ENCODE measurements at places on chromosomes 2 and 18.

DNA sequence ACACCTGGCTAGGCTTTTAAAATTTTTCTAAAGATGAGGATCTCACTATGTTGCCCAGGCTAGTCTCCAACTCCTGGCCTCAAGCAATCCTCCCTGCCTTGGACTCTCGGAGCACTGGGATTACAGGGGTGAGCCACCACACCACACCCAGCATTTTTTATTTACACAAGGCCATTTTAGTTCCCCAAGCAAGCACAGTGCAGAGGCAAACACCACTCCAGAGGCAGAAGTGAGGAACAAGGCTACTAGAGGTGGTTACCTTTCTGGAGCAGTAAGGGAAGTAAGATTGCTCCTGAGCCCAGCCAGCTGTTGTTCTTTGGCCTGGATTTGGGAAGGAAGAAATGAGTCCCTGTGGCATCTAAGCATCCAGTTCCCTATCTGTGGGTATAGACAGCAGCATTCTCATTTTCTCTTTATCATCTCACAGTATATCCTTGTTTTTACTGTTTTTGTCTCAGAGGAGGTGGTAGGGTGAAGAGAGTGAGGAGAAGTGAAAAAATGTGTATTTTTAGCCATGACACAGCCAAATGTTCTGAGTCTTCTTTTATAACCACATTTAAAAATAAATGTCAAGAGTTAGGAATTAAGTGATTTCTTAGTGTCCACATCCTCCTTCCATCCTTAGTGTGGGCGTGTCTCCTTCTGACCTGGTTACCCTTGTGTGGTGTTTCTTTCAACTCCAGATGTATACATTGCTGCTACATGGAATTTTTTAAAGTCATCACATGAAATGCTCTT lies 10.5 kb upstream of the TTC39C start:
- DNase-seq: no peak

DNA sequence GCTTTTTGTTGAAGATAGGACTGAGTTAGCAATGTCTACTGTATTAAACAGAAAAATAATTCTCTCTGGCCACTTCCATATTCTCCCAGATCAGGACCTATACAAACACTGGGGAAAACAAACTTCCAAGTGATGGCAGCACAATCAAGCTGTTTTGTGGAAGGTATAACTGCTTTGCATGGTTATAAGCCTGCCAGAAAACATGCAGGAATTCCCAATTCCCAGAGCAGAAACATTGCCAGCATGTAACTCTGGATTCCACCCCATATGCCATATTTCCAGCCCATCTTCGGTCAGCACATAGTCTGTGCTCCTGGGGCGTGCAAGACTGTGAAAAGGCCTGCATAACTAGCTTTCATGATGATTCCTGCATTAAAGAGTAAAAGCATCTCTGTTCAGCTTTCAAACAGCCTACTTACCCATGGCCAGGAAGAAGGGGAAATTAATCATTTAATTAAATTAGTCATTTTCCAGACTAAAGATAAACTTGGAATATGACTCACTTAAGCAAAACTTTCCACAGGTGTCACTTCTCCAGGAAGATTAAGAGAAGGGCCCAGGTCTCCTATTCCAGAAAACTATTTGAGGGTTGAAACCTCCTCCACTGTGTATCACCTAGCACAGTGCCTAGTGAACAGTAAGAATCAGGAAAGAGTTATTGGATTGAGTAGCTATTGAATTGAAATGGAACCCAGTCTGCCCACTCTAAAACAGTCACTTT lies 280.5 kb downstream of the NRXN1 start:
- DNase-seq: no peak

GRCh38 chr18:35590935-35591334 lies 9.4 kb downstream of the GALNT1 start:
- no peak for DNase-seq

DNA sequence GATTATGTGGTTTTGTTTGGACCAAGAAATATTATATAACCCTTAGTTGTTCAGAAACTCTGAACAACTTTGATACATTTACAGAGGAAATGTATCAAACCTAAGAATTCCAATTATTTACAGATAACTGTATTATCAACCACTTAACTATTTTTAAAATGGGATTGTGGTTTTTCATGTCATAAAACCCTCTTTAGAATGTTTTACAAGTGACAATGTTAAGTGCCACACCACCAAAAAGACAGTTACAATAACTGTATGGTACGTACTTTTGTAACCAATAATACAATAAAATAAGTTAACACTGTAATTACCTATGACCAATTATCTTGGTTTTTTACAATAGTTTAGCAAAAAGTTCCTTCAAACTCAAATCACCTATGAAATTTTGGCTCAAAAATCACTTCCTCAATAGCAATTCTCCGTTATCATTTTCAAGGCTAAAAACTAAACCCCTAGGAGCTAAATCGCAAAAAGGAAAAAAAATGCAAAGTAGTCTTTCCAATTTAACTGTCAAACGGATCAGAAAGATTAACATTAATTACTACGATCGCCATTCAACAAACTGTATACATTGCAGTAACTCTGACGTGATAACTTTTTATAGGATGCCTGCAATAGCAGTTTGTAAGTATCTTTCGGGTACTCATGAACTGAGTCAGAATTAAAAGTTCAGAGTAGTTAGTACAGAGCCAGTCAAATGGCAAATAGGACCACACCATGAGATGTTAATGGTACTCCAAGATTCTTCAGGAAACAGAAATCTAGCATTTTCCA lies 1.5 kb downstream of the ROCK1 start:
- DNase-seq: no peak

- DNase-seq: no peak
These were observed 621.9 kb downstream of the XIRP2 start for GRCh38 chr2:167510071-167510759.

- DNase-seq: no peak
These were observed 50.4 kb upstream of the BZW1 start for GRCh38 chr2:200761266-200761665.

DNA sequence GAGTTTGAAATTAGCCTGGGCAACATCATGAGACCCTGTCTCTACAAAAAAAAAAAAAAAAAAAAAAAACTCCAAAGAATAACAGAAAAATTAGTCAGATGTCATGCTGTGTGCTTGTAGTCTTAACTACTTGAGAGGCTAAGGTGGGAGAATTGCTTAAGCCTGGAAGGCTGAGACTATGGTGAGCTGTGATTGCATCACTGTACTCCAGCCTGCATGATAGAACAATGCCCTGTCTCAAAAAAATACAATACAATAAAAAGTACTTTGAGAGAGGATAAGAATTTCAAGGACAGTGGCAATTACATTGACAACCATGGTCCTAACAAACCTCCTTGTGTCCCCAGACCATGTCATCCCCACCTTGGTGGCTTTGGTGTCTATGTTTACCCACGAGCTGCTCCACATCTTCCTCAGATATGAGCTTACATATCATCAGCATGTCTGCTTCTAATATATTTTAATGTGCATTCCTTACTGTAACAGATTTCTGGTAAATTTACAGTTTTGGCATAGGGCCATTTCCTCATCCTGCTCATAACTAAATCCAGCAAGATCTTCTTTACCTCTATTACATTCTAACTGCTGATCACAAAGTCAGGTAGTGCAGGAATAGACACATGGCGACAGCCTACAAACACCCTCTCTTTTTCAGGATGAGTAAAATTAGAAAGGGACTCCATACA lies 437.7 kb upstream of the HNRNPA3 start:
- no peak for DNase-seq

DNA sequence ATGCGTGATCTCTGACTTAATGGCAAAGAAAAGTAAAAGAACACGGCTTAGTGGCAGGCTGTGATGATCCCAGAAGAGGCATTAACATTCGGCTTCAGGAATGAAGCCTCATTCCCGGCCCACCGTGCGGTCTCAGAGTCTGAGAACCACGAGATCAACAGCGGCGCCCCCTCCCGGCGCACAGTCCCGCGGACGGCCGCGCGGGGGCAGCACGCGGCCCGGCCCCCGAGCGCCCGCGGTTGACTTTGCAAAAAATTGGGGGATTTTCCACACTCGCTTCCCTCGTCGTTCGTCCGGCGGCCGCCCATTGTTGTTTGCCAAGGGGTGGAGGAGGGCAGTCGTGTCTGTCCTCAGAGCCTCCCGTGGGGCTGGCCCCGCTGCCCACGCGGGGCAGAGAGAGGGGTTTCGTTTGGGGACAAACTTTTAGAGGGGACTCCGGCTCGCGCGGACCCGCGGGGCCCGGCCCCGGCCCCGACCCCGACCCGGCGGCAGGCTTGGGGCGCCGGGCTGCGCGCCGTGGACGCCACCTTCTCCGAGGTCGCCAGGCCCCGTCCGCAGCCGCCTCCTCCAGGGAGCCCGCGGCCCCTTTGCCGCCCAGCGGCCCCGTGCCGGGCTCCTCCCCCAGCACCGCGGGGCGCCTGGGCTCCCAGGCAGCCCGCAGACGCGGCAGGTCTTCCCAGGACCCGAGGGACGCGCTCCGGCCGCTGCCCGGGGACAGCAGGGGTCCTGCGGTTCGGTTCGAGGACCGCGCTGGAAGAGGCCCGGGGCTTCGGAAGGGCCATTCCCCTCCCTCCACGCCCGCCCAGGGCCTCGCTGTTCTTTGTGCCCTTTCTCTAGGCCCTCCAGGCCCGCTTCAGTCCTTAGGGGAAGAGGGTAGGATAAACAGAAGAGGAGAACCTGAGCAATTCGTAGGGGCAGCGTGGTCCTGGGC lies 3.4 kb upstream of the HS6ST1 start:
- DNase-seq: peak; percentile 80

DNA sequence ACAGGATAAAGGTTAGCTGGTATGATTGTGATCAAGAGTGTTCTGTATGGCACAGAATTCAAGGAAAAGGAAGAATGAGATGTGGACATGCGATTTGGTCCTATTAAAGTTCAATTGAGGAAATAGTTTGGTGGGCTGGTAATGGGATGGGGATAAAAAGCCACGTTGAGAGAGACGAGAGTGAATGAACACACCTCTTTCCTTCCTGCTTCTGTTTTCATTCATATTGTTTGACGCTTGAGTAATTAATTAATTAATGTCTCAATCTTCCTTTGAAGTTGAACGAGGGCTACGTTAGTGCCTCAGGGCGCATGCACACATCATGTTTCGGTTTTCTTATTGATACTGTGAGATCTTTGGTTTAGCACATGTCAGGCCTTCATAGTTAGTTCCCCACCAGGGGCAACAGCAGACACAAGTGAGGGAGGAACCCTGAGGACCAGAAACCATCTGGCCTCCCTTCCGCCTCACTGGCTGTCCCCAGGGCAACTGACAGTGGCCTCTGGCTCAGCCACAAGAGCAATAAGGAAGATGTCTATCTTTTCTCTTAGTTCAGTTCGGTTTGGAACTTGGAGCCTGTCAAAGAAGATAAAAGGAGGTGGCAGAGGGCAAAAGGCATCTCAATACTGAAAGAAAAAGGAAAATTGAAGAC lies 116.0 kb downstream of the LIPG start:
- DNase-seq: no peak

GRCh38 chr2:109613922-109614714 lies at the start of the genes SEPTIN10 and SOWAHC:
Gene SEPTIN10, minus strand, starts transcription at chr2:109613966. Its CDS starts 139 bp downstream, at chr2:109613827.
Gene SOWAHC, plus strand, starts transcription at chr2:109614364. Its CDS starts 126 bp downstream, at chr2:109614490.
- DNase-seq: peak; percentile 83

GRCh38 chr18:5488844-5489243 lies 55.0 kb downstream of the EPB41L3 start:
- no peak for DNase-seq

DNA sequence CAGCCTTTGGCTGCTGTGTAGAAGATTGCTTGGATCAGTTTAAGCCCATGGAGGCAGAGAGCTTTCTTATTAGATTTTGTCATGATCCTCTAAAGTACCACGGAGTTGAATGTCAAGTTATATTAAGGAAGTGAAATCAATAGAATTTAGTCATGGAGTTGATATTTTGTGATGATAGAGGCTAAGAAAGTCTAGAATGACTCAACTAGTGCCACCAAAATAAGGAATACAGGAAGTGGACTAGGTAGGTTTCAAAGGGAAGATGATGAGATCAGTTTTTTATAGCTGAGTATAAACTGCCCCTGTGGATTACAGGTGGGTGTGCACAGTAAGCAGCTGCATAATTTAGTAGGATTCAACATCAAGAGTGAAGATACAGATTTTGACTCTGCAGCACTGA lies 25.2 kb downstream of the FBXO36 start:
- DNase-seq: no peak

DNA sequence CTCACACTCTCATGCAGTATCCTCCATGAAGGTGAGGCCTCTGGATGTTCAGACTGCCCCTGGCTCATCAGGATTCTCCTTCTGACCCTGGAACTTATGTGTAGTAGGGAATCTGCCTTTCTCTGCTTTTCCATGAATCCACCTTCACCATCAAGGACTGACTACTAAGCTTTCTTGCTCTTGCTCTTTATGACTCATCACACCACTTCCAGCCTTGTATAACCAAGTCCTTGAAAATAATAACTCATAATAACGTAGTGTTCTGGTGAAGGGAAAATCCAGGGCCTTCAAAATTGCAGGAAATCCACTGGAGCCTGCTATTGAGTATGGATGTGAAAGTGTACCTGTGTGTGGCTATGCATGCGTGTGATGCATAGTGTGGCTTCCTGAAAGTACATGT lies 11.3 kb upstream of the KCNS3 start:
- DNase-seq: no peak

DNA sequence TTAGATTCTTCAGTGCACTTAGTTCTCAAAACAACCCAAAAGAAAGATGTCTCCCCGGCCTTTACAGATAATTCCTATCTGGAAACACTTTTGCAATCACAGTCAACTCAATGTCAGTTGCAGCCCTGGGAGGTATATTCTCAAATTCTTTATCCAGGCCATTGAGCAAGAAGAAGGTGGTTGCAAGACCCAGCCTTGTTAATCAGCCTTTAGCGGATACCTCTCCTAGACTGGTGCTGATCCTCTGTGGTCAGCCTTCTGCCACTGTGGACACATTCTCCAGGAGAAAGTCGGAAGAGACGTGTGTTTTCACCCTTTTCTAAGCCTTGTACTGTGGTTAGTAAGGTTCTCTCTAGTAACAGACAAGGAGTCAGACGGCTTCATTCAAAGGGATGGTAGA lies 7.8 kb upstream of the FZD7 start:
- no peak for DNase-seq

DNA sequence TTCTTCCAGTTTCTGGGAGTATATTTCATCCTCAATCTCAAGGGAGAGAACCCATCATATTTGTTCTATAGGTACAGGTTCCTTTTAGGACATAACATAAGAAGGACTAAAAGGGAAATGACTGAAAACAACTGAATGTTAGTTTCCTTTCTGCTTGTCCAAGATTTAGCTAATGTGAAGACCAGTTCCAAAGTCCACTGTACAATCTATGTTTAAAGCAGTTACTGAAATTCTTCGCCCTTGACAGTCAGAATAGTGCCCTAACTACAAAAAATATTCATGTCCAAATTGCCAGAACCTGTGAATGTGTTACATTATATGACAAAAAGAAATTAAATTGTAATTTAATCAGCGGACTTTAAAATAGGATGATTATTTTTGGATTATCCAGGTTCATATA lies 466.3 kb upstream of the SETBP1 start:
- DNase-seq: no peak
